Activated naive CD4-positive, alpha-beta T cell treated with Interleukin-2 at 50 U/mL for 16 hours (primary cell): ENCODE measurements at places on chromosomes 2 and 18.

- DNase-seq, result no peak
Measured at GRCh38 chr2:203732953-203733510, 26.6 kb downstream of the CD28 start.

GRCh38 chr2:205133544-205133943, 548.8 kb upstream of the NRP2 start:
- DNase-seq, result no peak

DNA sequence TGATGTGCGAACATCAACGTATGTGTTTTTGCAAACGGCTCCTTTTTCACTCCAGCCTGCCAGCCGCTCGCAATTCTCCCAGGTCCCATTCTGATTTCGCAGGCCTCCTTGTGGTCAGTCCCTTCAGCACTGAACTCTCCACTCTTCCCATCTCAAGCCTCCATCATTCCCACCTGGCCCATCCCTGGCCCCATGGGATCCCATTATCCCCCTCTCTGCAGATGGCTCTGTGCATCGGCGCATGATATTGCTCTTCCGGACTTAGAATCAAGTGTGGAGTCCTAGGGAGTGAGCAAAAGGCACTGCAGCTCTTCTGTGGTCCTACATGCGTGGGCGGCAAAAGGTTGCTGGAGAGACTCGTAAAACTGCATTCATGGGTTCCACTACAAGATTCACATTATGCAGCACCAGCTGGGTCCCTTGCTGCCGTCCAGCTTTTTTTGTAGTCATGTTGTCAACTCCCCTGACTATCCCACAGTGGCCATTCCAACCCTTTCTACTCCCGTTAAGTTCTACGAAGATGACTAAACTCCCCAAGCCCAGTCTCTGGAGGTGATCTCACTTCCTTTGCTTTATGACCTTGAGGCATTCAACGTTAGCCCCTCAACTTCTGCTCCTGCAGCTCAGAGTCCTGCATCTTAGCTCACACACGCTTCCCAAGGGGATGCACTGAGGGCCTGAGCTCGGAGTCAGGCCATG, 125.3 kb upstream of the NRP2 start:
- no peak for DNase-seq

- no peak for DNase-seq
Measured at GRCh38 chr18:35581546-35581897, at the start of gene GALNT1. TSS of gene GALNT1 (plus strand) at chr18:35581740. CDS start at chr18:35654663, 72,923 bp downstream.

- DNase-seq, result no peak
Measured at GRCh38 chr18:49697757-49698524, 115.4 kb downstream of the ACAA2 start.

- no peak for DNase-seq
Measured at GRCh38 chr2:215356948-215357461, 45.1 kb downstream of the ATIC start.

DNA sequence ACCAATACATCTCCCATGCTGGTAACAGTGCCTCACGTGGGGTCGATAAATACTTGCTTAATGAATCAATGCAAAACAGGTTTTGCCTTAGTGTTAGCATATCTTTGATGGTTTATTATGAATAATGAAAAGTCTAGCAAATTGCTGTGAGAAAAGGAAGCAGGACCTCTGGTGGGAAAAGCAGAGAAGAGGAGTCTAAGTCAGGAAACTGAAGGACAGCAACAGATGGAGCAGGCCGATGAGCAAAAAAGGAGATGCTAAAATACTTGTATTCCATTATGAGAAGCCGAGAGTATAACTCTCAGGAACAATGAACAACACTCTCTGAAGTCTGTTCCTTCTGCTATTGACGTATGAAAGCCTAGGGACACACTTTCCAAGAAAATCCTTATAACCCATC, 555.2 kb upstream of the KLHL29 start:
- DNase-seq, result no peak

GRCh38 chr18:22108674-22109073, 60.7 kb upstream of the GATA6 start:
- no peak for DNase-seq

DNA sequence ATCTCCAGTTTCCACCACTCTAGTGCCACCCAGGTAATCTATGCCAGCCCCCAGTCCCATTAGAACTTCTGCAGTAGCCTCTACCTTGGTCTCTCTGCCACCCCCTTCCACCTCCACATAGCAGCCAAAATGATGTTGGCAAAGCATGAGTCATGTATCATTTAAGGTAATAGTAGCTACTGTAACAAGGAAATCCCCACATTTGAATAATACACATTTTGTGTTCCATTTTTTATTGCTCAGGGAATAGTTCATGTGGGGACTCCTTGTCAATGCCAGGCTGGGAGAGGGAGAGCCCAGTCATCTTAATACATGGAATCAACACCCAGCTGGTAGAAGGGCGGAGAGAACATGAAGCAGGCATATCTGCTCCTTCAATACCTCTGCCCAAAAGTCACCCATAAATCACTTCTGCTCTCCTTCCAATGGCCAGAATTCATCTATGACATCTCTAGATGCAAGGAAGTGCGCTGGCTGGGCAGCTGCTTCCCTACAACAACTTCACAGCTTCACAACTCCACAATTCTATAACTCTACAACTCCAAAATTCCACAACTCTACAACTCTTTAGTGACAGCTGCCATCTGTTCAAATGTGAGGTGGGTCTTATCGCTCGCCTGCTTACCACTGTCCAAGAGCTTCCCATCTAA, 70.6 kb upstream of the GLS start:
- DNase-seq, result peak; percentile 11

- DNase-seq, result no peak
Measured at GRCh38 chr2:60520917-60521539, 32.4 kb downstream of the BCL11A start.

DNA sequence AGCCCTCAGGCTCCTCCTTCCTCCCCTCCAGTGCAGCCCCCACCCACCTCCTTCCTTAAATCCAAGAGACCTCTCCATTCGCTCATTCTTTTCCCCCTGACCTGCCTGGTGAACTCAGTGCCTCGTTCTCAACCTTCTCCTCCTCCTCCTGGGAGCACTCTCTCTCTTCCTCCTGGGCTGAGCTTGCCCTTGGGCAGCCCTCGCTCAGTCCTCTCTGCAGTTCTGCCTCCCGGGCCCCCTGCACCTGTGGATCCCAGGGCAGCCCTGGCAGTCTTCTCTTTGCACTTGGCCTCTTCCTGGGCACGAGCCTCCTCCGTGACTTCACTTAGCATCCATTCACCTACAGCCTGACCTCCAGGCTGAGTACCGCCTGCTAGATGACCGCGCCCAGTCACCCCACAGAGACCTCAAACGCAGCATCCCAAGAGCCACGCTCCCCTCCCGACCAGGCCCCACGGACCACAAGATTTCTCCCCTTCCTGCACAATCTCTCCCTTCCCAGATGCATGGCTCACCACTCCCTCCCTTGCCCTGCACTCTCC, 58.9 kb upstream of the ID2 start:
- DNase-seq, result no peak
